Lower leg skin (tissue), 4 donors: ENCODE measurements at places on chromosomes 6 and 20.

GRCh38 chr6:9482030-9482738 lies 932.7 kb downstream of the TFAP2A start:
- DNase-seq: no peak

- DNase-seq: no peak
Measured at GRCh38 chr6:116881236-116881635, 4.2 kb downstream of the RFX6 start.

- DNase-seq: no peak
Measured at GRCh38 chr6:170313716-170314295, 7.2 kb downstream of the FAM120B start.

DNA sequence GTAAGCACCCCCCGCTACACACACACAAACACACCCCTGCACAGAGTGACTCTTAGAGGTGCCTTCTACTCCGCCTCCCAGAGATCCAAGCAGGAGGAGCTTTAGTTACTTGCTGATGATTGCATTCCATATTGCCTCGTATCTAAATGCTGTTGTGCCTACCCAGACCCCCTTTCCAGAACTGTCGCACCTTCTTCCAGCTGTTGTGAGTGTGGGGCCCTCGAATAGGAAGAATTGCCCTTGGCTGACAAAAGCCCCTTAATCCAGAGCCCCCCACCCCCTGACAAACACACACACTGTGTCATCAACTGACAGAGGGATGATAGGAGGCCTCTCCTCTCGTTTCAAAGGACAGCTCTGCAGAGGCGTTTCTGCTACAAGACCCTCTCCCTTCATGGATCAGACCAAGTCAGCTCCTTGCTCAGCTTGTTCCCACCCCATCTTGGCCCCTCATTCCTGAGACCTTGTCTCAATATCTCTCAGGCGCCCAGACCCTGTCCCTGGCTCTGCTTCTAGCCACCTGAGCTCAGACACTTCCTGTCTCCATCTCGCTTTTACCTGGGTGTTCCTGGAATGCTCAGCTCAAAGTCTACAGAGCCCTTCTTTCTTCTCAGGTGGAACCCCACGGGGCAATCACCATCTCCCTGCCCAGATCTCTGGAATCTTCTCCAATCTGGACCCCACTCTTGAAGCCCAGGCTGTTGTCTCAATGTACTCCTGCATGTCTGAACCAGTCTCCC lies 4.0 kb upstream of the VSX1 start:
- DNase-seq: no peak

GRCh38 chr6:71473926-71474325 lies 185.3 kb downstream of the OGFRL1 start:
- DNase-seq: peak; percentile 96

DNA sequence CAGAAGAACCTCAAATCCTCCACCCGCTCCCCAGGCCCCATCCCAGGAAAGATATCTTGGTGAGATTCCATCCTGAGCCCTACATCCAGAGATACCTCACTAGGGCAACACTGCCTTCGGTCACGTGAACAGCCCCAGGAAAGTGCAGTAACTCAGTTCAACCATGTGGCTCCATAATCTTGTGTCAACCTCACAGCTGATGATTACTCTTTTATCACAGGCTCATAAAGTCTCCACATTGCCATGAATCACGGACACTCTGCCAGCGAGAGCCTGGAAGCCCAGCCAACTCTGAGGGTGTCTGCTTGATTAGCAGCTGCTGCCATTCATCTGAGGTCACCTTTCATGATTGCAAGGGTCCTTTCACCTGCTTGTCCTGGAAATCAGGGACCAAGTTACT lies 175.8 kb upstream of the LRFN2 start:
- no peak for DNase-seq

DNA sequence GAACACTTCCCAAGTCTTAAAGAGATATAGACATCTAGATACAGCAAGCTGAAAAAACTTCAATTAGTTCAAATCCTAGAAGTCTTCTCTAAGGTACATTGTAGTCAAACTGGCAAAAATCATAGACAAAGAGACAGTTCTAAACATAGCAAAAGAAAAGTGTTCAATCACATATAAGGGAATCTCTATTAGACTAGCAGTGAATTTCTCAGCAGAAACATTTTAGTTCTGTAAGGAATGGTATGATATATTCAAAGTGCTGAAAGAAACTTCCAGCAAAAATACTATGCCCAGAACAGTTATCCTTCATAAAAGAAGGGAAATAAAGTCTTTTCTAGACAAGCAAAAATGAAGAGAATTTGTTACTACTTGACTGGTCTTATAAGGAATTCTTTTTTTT lies 186.3 kb upstream of the SYNCRIP start:
- DNase-seq: no peak

DNA sequence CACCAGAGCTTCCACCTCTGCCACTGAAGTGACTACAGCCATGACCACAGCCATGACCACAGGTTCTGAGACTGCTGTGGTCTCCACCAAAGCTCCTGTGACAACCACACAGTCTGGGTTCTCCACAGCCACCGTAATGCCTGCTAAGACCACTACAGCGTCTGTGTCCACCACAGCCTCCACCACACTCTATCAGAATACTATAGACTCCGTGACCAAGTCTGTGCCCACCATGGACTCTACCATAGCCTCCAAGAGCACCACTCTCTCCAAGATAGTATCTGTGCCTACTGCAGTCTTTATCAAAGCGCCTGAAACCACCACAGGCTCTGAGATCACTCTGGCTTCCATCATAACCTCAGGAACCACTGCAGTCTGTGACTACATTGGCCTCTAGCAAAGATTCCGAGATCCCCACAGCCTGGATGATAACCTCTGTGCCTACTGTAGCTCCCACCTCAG lies 18.3 kb upstream of the MUC21 start:
- no peak for DNase-seq

GRCh38 chr6:14393910-14394309 lies 276.3 kb downstream of the CD83 start:
- DNase-seq: no peak

GRCh38 chr6:158783851-158784250 lies 35.3 kb downstream of the EZR start:
- no peak for DNase-seq

GRCh38 chr6:122803171-122803661 lies 14.2 kb downstream of the SMPDL3A start:
- DNase-seq: no peak

DNA sequence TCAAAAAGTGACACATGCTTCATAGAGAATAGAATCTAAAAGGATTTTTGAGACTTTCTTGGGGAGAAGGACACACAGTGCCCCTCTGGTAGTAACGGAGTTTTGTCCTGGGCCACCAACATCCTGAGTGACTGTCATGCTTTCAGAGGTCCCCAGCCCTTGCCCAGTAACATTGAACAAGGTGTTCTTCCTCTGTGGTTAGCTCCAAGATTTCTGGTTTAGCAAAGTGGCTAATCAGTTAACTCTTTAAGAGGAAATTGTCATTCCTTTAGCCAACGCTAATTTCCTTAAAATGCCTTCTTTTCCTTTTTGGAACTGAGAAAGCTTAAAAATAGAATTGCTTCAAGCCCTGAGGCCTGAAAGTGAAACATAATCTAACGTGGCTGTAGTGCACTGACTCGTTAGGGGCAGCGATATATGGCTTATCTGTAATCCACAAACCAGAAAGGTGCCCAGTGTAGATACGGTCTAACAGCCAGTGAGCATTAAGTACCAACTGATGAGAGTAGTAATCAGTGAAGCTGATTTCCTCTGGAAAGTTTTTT lies 7.8 kb downstream of the E2F3 start:
- DNase-seq: no peak

GRCh38 chr6:20891161-20891560 lies 356.9 kb downstream of the CDKAL1 start:
- no peak for DNase-seq

- DNase-seq: no peak
Measured at GRCh38 chr20:19725814-19726525, 32.1 kb upstream of the RIN2 start.

DNA sequence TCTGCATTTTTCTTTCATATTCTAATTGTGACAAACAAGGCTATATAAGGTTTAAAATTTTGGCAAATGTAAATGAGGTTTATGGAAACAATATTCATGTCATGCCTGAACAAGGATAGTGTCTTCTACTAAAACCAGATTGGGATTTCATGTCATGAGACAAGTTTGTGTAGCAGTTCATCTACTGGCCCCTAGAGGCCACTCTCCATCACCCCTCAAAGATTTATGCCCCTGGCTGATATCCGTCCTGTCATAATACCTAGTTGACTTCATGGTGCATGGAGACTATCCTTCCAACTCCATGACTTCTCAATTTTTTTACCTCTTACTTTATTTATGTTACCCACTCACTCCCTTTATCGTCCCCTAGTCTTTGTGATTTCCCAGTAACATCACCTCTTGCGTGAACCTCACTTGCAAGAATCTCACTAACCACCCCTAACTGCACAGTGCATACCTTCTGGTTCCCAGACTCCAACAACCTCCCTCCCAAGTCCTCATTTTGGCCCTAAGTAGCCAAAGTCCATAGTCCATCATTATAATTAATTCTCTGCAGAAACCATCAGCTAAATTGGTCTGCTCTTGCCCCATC lies 179.8 kb downstream of the TASP1 start:
- DNase-seq: no peak

- no peak for DNase-seq
Measured at GRCh38 chr6:154156135-154156896, 117.3 kb downstream of the OPRM1 start.

DNA sequence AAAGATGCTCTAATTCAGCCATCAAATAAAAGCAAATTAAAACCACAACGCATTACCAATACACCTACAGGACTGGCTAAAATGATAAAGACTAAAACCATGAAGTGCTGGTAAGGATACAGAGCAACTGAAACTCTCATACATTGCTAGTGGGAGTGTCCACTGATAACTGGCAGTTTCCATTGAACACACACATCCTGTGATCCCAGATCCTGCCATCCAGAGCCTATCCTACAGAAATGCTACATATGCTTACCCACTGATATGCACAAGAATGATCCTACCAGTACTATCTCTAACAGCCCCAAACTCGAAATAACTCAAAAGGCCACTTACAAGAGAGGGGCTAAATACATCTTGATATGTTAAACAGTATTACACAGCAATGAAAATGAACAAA lies 81.0 kb downstream of the FYN start:
- no peak for DNase-seq

DNA sequence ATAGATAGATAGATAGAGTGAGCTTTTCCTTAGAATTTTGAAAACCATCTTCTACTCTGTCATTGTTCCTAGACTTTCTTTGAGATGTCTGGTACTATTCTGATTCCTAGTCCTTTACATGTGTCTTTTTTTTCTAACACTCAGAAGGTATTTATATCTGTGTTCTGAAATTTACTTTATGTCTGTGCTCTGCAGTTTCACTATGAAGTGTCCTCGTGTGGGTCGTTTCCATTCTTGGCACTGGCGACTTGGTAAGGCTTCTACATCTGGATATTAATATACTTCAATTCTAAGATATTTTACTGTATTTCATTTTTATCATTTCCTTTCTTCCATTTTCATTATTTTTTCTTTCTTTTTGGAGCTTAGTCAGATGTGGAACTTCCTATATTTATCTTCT lies 87.0 kb downstream of the FHL5 start:
- DNase-seq: no peak

- DNase-seq: no peak
Measured at GRCh38 chr20:24768201-24768636, 180.8 kb upstream of the CST7 start.

- no peak for DNase-seq
Measured at GRCh38 chr6:137121401-137121997, 51.9 kb downstream of the IL22RA2 start.

DNA sequence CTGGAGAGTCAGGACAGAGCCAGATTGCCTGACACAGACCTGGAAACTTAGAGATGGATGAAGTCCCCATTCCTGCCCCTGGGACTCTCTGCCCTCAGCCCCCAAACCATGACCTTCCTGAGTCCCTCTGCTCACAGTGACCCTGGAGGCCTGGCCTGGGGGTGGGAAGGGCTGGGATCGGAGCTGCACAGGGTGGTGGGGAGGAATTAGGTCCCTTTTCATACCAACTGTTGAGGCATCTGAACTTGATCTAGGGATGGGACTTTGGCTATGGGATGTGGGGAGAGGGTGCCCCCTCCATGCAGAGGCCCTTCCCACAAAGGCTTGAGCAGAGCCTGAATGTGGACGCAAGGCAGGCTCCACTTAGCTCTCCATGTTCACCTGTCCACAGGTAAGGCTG lies 144.1 kb downstream of the MRPL14 start:
- DNase-seq: peak; percentile 48

GRCh38 chr6:17622144-17622543 lies 22.0 kb downstream of the FAM8A1 start:
- DNase-seq: no peak
